ENCODE measurements at places on chromosomes 1 and 21.

DNA sequence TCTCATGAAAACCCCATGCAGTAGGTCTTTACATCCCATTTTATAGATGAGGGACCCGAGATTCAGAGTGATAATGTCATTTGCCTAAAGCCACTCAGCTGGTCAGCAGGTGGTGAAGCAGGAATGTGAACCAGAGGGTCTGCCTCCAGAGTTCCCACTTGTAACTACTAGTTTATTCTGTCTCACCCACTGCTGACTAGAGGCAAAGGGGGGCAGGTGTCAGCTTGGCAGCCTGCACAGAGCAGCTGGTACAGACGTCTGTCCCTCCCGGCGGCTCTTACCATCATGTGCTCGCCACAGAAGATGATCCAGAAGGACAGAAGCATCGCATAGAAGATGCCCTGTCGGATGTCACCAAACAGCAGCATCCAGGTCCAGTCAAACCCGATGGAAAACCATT lies 82.4 kb downstream of the WLS start:
- no peak for DNase-seq

DNA sequence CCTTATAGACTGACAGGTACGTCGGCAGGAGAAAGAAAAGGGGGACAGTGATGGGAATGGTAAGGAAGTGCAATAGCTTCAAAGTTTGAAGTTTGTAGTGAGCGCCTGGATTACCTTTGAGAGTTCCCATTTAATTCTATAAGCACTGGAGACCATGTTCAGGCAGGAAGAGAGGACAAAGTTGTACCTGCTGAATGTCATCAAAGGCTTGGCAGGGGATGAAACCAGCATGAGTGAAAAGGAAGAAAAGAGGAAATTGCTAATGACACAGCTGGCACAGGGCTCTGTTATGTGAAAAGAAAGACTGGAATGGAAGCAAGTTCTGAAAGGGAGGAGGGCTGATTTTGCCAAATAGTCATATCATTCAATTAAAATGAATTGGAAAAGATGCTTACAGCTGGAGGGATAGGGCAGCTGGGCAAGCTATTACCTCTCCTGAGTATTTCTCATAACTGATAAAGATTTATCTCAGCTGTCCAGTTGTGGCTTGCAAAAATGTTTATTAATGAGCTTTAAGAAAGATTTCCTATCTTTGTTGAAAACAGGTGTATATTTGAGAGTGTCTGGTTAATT lies 109.2 kb downstream of the HMCN1 start:
- no peak for DNase-seq

- no peak for DNase-seq
These were observed 152.6 kb upstream of the LMO4 start for GRCh38 chr1:87176087-87176486.

- no peak for DNase-seq
These were observed 1245.1 kb upstream of the ADGRL4 start for GRCh38 chr1:80251591-80251990.

- no peak for DNase-seq
These were observed 111.4 kb upstream of the VANGL1 start for GRCh38 chr1:115530407-115530806.

- DNase-seq = no peak
These were observed 58.1 kb downstream of the HLCS start for GRCh38 chr21:36908260-36908908.

DNA sequence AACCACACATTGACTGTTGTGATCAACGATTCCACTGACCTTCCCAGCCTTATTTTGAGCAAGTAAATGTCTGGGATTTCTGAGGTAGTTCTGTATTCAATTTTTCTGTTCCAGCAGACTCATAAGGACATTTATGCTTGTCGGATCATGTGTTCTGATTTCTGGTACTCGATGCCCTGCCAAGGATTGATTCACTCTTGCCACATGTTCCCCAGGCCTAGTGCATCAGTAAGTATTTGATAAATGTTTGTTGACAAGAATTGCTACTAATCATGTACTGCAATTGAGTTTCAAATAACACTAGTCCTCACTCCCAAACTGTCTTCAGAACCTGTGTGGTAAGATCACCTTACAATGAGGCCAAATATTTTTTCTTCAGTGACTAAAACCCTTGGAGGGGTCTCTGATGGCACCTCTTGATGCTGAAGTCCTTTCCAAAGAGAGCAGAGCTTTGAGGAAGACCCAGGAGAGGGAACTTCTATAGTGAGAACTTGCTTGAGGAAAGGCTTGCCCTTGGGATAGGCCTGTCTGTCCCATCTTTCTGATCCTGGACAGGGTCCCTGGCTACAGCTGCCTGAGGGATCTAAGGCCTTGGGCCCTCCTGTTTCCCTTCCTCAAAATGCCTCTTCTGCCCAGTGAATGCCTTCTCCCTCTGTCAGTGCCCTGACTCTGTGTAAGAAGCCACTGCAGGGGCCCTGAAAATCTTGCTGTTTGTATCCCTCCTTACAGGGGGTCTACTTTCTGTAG lies 115.8 kb upstream of the FAM78B start:
- no peak for DNase-seq

- DNase-seq = no peak
These were observed 6.7 kb upstream of the ADARB1 start for GRCh38 chr21:45067462-45068285.

DNA sequence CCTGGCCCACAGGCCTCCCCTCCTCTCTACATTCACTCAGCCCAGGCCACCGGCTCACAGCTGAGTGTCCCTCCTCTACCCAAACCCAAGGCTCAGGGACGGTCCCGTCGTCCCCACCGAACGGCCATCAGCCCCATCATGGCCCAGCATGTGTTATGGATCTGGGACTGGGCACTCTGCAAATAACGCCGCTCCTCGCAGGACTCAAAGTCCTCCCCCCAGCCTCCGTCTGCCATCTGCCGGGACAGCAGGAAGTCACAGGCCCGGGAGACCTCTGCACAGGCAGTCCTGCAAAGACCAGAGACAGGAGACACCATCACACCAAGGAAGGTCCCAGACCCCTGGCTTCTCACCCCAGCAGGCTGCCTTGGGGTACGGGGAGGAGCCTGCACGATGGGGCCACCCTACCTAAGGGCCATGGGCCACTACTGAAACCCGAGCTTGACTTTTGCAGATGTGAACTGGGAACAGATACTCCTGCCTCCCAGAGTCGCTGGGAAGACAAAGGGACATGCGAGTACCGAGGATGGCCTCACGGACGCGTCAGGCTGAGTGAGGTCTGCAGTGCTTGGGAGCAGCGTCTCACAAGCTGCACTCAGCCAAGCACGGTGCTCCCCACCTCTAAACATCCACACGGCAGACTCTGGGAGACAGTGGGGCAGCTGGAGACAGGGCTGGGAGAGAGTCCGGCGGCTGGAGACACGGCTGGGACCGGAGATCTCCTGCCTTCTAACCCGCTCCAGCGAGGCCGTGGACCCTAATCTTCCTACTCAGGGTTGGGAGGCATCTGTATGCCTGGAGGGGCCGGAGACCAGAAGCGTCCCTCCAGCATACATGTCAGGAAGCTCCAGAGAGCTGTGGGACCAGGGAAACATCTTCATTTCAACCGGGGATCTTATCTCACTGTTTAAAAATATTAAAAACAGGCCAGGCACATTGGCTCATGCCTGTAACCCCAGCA lies 10.4 kb upstream of the SPATC1L start:
- DNase-seq = no peak

- DNase-seq = no peak
These were observed 101.3 kb downstream of the PRRX1 start for GRCh38 chr1:170765279-170765678.

DNA sequence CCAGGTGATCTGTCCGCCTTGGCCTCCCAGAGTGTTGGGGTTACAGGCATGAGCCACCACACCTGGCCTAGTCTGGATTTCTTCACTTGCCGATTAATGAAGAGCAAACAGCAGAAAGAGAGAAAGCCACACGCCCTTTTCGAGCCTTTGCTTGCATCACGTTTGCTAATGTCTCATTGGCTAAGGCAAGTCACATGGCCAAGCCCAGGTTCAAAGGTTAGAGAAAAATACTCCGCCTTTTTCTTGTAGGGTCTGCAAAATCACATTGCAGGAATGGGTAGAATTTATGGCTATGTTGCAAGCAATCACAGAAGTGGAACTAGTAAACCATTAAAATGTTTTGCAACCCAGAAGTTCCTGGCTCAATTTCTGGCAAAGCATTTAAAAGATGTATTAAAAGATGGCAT lies 26.8 kb upstream of the BACH1 start:
- DNase-seq = no peak
